ENCODE measurements at places on chromosomes 3 and 15.

DNA sequence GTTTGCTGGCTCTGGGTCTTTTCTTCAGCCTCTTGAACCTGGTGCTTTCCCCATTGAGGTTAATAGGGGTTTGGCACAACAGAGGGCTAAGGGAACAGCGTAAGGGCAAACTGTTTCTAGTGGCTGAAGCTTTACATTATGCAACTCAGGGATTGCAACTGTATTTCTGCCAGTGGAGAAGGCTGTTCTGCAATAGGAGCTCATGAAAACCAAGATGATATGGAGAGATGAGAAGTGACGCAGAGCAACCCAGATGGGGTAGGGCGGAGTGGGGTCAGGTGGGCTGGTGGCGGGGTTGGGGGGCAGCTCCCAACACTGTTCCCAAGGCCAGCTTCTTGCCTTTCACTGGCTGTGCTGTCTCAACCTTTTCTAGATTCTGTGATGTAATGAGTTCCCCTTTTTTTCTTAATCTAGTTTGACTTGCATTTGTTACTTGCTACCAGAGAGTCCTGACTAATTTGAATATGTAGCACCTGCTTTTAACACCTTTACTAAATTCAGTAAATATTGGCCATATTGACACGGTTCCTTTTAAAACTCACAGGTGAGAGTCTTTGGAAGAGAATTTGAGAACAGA is 7.2 kb downstream of the GXYLT2 start:
- no peak for DNase-seq

DNA sequence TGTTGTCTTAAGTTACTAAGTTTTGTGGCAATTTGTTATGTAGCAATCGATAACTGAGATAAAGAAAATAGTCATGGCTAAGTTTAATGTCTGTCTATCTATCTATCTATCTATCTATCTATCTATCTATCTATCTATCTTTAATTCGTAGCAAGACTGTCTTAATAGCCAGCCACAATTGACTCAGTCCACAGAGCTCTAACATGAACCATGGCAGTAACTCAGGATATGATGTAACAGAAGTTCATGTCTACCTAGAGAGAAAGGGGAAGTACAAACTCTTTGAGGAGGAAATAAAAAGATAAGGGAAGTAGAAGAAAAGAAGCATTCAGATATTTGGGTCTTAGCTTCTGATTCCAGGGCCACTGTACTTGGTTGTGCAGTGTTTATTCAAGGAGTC is 61.5 kb upstream of the FNDC3B start:
- DNase-seq, result no peak

DNA sequence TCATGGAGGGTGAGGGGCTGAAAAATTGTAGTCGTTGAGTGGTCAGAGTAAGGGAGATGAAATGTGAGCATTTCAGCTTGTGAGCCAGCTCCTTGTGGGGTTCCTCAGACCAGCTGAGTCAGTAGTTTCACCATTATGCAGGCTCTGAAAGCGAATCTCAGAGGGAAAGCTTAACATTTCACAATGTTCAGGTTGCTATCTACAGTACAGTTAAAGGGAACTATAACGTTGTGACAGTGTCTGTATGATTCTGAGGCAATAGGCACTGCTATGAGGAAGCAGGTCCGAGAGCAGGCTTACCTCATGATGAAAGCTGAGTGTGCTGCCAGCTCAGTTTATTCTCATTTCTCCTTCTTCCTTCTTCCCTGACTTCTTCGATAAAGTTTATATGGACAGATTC is 469.6 kb downstream of the EDEM1 start:
- DNase-seq, result no peak

DNA sequence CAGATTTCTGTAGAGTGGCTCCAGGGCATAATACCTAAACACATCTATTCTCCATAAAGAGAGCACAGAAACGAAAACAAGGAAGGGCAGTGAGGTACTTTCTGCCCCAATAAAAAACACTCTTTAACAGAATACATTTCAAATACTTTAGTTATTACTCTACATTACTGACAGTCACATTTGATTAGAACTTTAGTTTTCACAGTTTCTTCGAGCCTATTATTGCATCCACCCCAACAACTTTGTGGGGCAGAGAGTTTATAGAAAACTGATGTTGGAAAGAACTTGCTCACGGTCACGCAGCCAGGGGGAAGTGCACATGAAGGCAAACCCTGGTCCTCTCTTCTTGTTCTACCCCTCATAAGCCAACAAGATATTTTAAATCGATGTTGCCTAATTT is 9.0 kb downstream of the VPS39 start:
- no peak for DNase-seq

DNA sequence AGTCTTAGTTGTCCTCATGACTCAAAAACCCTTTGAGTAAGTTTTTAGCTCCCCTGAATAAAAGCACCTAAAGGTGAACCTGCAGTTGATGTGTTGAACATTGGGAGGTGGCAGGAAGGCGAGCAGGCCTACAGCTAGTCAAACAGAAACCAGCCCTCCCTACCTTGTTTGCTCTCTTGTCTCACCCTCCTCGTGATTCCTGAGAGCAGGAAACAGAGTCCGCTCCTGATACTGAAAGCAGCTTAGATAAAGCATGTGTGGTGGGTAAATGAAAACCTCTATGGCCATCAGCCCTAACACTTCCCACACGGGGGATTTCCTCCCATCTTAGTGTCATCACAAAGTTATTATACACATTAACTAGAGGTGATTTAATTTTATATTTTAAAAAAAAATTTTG is 21.8 kb upstream of the CLDN18 start:
- no peak for DNase-seq

DNA sequence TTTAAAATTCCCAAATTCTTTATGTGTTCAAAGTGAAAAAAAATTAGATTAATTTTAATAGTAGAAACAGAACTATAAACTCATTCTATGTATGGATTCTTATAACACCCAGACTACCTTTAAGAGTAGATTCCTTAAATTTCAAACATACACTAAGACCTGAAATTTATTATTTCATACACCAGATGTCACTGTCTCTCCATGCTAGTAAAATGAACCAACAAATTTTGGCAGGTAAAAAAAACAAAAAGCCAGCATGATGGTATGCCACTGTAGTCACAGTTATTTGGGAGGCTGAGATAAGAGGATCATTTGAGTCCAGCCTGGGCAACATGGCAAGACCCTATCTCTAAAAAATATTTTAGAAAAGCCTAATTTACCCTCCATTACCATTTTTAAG is 461.3 kb upstream of the NAALADL2 start:
- DNase-seq, result no peak

DNA sequence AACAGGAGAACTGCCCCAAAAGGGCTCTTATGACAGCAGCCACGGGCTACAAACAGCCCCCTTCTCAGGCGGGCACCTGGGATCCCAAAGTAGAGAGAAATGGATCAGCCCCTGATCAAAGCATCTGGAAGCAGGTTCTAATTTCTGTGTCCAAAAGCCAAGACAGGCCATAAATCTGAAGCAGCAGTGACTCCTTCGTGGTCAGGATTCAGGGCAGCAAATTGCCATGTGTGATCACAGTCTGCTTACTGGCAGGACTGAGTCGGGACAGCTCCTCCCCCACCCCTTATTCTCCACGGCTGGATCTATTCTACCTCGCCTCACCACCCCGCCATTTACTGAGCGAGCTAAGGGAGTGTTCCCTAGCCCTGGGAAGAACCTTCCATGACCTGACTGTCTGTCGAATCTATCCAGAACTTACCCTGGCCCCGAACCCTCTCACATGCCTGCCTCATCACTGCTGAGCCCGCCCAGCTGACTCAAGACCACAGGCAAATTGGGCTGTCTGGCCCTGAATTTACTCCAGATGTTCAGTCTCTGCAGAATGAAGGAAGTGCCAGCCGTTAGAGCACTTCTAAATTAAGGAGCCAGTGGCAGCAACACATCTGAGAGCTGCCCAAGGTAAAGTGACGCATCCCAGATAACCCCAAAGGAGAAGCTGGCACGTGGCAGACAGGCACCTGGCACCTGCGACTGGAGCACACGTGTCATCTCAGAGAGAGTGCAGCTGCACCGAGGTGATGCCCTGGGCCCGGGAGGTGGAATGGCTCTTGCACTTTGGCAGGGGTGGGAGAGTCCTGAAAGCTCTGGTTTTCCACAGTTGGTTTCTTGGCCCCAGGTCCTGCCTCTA is 1.3 kb downstream of the LRRC15 start:
- DNase-seq, result no peak

- DNase-seq, result no peak
These were observed 61.3 kb downstream of the FOXP1 start for GRCh38 chr3:71521940-71522876.

DNA sequence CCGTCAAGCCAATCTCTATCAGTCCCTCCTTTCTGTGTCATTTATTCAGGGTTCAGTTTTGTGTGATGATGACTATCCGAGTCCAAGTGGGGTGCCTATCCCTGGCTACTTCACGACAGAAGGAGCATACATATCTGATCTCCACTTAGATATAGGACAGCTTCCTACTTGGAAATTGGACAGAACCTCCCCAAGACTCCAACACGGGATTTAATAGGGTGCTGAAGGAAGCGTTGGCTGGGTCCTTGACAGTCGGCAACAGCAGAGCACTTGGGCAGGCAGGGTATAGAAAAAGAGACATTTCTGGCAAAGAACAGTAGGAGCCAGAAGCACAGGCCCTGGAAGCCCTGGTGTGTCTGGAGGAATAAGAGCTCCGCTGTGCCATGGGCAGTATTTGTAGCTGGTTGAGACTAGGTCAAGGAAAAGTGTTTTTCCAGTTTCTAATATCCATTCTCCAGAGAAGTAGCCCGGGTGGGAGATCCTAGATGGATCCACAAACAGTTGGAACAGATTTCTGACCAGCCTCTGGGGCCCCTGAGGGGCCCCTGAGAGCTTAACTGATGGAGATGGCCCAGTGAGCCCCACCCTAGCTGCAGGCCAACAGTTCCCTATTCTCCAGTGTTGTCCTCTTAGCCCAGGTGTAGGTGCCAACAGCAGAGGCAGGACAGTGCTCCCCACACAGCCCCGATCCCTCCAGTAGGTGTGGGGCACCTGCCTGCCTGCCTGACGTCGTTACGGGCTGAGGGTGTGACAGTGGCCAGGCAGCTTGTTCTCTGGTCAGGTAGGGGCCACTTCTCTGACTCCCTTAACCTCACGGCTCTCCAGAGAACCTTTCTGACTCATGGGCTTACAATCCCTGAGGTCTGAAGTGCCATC is 130.8 kb downstream of the CHCHD6 start:
- no peak for DNase-seq

GRCh38 chr15:40630313-40630712 is 36.3 kb downstream of the KNL1 start:
- no peak for DNase-seq

DNA sequence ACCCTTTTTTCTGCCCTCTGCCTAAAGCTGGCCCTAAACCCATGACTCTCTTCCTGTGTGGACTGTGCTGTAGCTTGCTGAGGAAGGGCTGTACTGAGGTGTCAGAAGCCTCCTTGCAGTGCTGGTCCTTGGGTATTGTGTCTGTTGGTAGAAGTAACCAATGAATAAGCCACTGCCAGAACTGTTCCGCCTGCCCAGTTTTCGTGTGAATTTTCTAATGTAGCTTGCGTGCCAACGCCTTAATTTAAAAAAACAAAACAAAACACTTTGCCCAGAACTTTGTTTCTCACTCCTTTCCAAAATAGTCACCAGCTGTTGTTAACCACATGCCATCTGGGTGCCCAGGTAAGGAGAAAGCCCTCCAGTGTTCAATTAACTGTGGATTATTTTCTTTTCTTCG is 101.9 kb downstream of the KLHL25 start:
- DNase-seq, result no peak

Measured in esophagus squamous epithelium (tissue), 5 donors.